ENCODE measurements at places on chromosomes 12 and 14. TPM values are rescaled to one million over a fixed set of nuclear protein-coding genes. Genes with fewer than 3 reads are reported as not detected.

The RNASE3 gene
- total RNA-seq = not detected

The HHIPL1 gene
- total RNA-seq = 0.48 TPM

The BMAL2 gene
- total RNA-seq = 56.7 TPM

The KRT5 gene
- 134 TPM for total RNA-seq

The MYH6 gene
- total RNA-seq = not detected

The LBHD2 gene
- 0.78 TPM for total RNA-seq

GRCh38 chr12:13864081-13864673 is 117.2 kb downstream of the GRIN2B start:
- peak; percentile 48 for DNase-seq

DNA sequence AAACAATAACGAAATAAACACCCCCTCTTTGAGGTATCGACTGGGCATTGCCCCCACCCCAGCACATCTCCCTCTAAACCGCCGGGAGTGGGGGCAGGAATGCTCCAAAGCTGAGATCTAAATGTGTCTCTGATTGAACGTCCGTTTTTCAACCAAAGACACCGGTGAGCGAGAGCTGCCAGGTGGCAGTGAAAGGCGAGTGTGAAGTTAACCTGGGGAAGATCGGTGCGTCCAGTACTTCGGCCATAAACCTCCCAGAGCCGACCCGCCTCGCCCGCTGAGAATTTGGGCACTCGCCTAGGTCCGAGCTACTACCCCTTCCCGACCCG is 625 bp downstream of the ANGEL1 start:
- no peak for DNase-seq

GRCh38 chr12:127726671-127727315 is 540.2 kb upstream of the TMEM132C start:
- no peak for DNase-seq

DNA sequence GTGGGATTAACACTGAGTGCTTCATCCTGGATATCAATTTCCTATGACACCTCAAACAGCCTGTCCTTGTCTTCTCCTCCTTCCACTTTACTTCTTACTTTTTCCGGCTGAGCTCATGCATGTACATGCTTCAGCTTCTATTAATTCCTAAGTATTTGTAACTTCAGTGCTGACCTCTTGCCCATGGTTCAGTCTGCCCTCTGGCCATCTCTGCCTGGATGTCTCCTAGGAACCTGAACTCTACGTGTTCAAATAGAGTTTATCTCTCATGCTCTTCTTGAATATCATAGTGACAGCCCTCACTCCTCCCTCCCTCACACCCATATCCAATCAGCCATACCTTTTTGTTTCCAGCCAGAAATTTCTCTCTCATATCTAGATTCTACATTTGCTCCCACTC is 141.6 kb downstream of the ATP23 start:
- no peak for DNase-seq

DNA sequence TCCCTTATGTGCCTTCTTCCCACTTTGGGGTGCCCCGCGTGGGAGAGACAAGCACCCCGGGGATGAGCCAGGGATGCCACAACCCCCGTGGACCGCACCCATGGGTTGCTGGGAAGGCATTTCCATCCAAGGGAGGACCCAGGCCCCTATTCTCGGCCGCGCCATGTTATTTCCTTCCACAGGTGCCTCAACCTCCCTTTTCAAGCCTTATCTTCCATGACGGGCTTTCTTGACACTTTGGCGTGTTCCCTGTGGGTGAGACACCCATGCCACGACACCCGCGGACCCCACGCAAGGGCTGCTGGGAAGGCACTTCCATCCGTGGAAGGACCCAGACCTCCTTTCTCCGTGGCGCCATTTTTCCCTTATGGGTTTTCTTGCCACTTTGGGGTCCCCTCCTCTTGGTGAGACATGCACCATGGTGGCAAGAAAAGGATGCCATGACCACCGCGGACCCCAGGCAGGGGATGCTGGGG is 269.2 kb downstream of the ALG10 start:
- DNase-seq = no peak

- no peak for DNase-seq
These were observed 523 bp downstream of the GTF2H3 start for GRCh38 chr12:123634142-123634561.

GRCh38 chr12:78674311-78675090 is 190.1 kb upstream of the SYT1 start:
- no peak for DNase-seq

GRCh38 chr12:58453306-58453705 is 467.0 kb downstream of the LRIG3 start:
- DNase-seq = no peak

DNA sequence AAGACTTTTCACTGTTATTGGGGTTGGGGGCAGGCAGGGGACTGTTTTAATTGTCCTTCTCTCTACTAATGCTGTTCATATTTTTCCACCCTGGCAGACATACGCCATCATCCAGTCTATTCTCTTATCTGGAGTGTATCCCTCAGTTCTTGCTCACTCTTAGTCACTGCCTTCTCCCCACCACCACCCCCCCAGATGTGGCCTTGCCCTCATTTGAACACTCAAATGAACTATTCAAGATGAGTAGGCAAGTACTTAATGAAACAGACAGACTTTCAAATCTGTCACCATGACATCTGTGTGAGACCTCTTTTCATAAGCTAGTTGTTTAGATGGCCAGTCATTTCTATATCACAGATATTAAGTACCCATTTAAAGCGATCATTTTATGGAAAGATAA is 10.1 kb downstream of the NUDT4 start:
- no peak for DNase-seq

- peak; percentile 93 for DNase-seq
These were observed 102.7 kb upstream of the ST8SIA1 start for GRCh38 chr12:22437031-22437806.

GRCh38 chr14:83873669-83874068 is 1656.3 kb upstream of the FLRT2 start:
- DNase-seq = no peak
